NCI-H2171 (cell line): ENCODE measurements at places on chromosomes 6 and 20.
A peak's percentile ranks its signal among the peaks of the same experiment; 100 is the strongest.

- no peak for DNase-seq
These were observed 65.4 kb upstream of the MAFB start for GRCh38 chr20:40754339-40754943.

DNA sequence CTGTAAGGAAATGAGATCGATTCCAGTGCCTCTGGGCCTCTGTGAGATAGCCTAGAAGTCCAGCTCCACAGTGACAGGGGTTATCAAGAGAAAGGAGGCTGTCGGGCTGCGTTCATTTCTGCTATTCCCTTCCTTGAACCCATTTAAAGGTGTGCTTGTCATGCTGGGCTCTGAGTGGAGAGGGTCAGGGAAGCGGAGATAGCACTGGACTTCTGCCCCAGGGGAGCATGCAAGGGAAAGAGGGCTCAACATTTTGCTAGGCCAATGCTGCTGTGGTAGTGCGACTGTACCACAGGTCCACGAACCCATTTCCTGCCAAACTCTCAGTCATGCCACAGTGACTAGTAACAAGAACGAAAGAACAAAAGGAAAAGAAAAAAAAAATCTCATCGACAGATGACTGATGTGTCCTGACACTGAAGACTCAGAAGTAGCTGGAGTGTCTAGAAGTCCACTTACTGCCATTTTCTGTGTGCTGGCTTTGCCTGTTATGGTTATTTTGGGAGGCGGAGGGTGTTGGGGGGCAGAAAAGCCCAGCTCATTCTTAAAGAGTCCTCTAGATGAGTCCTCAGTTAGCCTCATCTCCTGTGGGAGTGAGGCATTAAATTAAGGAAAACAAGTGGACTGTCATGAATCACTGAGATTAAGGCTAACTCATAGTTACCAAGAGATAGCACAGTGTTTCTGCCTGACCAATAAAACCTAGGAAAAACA is 8.1 kb downstream of the NEDD9 start:
- DNase-seq = no peak

GRCh38 chr20:32829311-32830005 is 9.7 kb downstream of the MAPRE1 start:
- DNase-seq = no peak

- no peak for DNase-seq
These were observed 131.2 kb upstream of the RPS6KA2 start for GRCh38 chr6:166758136-166758704.

DNA sequence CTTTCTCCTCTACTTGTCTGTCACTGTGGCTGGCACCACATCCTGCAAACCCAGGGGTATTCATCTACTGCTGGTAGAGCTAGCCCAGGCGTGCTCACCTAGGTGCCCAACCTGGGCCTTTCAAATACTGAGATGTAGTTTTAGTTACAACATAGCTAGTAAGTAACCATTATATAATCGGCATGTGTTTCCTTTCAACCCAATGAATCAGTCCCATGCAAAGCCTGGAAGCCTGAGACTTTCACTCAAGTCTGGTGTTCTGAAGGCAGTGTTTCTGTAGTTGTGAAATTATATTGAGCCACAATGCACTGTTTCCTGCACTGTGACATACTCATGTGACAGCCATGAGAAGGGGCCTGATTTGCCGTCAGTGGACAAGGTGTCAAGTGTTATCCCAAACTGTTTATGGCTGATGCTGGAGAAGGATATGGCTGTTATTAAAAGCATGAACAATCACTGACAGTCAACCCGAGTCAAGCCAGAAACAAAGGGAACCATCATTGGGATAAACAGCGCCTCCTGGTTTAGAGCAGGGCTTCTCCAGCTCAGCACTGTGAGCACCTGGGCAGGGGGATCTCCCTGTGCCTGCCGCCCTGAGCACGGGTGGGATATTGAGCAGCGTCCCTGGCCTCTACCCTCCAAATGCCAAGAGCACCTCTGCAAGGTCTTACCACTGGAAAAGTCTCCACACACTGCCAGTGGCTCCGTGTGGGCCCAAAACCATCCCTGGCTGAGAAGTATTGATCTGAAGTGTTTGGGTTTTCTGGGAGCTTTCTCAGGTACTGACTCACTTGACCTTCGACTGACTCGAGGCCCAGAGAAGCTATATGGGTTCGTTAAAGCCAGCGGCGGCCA is 1.6 kb downstream of the PSMA7 start:
- DNase-seq = no peak

DNA sequence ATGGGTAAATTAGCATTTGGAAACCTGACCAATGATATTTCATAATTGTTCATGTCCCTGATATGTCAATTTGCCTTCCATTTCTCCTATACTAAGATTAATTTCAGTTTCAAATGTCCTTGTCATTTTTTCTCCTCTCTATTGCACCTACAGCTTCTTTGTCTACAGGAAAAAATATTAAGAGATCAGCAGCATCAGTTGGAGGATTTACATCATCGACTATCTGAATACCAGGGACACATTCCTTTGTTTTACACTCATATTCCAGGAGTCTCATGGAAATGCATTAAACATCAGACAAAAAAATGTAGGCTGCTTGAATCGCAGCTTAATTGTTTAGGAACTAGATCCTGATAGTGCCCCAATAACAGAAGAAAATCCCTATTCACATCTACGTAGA is 188.2 kb downstream of the PRKN start:
- DNase-seq = no peak

- DNase-seq = no peak
These were observed 180.6 kb upstream of the STXBP5 start for GRCh38 chr6:147023581-147023980.

GRCh38 chr6:35698858-35699257 is 10.1 kb upstream of the FKBP5 start:
- no peak for DNase-seq

GRCh38 chr6:9766240-9766915 is 648.5 kb downstream of the TFAP2A start:
- DNase-seq = no peak

DNA sequence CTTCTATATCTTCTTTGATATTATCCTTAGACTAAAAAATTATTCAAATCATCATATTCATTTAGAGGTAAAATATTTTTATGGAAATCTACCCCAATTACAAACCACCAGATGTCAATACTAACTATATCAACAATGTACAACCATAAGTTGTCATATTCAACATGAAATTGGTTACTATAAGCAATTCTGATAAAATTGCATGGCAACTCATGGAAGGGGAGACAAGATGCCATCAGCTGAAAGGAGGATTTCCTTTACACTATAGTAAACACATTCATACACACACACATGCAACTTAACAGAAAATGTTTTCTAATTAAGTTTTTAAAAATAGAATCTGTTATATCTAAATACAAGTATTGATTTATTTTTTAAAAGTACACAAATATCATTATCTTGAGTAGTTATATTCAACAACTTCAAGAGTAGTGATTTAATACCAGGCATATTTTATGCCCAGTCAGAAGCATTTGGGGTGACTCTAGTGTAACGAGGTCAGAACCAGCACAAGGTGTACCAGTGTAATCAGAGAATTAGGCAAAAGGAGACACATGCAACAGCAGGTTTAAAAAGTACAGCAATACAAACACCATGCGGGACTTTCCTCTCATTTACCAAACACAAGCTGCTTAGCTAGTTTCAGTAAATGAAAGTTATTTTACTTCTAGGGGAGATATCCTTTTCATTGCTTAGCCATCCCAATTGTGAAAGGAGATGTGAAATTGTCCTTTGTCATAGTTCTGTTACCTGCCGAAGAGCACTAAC is 1.0 kb downstream of the FILIP1 start:
- DNase-seq = no peak

DNA sequence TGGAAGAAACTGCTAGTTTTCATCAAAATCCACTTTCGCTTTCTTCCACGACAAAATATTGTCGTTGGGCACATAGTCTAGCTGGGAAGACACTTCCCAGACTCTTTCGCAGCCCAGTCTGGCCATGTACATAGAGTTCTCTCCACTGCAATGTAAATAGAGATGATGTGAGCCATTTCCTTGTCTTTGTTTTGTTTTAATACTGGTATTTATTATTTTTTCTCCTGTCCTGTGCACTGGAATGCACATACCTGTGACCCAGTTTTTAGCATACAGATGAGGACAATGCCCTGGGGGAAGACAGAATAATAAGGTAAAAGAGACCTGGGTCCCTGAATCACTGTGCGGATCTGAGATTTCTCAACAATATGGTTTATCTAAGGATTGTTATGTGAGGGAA is 149.5 kb upstream of the BMP5 start:
- no peak for DNase-seq

- DNase-seq = no peak
These were observed 45.1 kb downstream of the OGFRL1 start for GRCh38 chr6:71333697-71334096.

DNA sequence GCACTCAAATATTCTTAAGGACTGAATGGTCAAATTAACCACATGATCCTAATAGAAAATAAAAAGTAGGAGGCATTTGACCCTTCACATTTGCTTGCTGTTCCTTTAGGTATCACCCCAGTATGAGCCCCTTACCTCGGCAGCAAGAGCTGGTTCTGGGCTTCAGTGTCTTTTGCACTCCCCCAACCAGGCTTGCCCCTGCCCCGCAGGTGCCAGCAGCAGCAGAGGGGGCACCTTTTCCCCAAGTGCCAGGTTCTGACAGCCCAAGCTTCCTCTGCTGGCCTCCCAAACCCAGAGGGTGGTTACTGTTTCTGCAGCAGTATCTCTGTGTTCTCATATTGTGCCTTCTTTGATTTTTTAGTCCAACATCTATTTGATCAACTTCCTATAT is 23.2 kb downstream of the UBE2V1 start:
- no peak for DNase-seq

DNA sequence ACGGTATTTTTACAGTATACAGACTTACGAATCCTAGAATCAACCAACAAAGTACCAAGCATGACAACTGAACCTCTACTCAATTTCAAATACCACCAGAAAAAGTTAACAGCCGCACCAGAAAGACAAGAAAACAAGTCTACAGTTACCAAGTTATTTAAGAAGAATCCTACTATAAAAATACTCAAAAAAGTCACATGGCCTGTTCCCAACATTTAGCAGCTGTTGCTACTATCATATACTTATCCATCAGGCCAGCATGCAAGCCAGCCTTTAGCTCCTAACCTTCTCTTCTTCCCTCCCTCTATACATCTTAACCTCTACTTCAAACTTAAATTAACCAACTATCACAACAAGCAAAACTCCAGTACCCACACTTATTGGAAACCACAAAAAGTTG is 1.9 kb downstream of the SYNCRIP start:
- DNase-seq = no peak

GRCh38 chr6:84309336-84309735 is 81.9 kb upstream of the CEP162 start:
- no peak for DNase-seq

DNA sequence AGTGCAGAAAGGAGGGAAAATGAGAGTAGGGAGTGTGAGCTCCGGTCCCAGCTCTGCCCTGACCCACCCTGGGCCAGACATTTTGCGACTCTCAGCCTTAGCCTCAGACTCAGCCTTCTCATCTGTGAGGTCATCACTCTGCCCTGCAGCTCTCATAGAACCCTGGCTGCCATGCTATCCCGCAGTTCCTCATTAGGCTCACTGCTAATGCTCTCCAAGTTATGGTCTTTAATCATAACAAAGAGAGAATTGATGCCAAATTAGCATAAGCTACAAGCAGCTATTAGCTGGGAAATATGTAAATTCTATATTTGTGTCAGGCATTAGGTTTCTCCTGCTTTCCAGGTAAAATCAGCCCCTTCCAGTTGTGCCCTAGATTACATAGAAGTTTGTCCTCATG is 46.5 kb upstream of the MLN start:
- DNase-seq = no peak

DNA sequence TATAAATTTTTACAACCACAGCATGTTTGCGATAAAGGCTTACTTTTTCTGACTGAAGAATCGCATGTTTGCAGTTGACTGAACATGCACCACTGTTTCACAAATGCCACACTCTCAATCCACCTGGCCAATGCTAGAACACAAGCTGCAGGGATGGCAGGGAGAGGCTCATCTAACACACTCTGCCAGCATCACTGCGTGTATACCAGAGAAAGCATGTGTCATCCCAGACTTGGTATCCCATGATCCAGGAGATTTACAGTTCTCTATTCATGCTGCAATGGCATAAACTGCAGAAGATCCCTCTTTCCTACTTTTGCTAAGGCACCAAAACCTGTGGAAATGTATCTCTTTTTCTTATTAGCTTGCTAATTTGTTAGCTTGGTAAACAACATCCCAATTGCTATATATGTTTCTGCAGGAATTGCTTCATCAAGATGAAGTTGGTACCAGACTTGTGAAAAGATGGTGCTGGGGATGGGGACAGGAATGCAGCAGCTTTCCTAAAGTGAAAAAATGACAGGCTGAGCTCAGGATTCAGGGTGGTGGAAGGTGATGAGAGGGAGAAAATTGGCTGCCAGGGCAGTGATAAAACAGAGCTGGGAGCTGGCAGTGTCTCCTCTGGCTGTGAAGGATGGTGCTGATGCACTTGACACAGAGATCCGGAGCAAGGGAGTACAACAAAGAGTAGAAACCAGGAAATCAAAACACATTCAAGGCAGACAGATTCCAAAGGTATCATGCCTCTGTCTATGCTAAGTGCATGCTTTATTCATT is 186.9 kb downstream of the HIVEP2 start:
- DNase-seq = no peak

DNA sequence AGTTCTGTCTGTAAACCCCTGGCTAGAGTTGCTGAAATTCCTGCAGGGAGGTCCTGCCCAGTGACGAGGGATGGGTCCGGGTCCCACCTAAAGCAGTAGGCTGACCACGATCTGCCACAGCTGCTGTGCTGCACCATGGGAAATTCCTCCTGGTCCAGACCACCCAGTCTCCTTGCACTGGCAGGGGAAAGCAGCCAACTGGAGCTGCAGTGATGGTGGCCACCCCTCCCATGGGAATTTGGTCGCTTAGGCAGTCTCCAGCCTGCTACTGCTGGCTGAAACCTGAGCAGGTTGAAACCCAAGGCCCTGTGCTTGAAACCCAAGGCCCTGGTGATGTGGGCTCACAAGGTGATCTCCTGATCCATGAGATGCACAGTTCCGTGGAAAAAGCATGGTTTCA is 23.9 kb upstream of the MOXD1 start:
- no peak for DNase-seq

GRCh38 chr6:50602292-50602691 is 111.0 kb upstream of the TFAP2D start:
- peak; percentile 3 for DNase-seq
